ENCODE measurements at places on chromosomes 4 and X.

DNA sequence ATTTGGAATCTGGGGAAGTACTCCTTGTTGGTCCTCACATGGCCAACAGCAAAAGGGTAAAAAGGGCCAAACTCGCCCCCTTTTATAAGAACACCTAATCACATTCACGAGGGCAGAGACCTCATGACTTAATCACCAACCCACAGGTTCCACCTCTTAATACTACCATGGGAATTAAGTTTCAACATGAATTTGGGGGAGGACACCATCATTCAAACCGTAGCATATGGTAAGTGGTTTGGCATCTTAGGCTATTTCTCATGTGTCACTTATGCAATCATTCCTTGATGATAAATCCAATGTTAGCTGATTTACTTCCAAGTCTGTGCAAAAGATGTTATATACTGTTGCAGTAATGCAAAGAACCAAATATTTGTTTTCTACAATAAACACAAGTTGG is 302.9 kb upstream of the FAM241A start:
- no peak for DNase-seq

DNA sequence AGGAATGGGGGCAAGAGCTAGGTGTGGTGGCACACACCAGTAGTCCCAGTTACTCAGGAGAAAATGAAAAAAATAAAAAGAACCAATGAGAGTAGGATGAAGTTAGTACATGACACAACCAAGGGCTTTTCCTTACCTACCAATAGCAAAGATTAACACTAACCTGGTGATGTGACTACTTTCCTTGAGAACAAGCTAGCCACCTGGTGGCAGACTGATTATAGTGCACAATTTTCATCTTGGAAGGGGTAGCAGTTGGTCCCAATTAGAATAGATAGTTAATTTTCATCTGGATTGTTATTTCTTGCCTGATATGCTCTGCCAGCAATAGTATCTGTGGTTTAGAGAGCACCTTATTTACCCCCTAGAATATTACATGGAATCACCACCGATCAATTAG is 1216.8 kb upstream of the PABPC4L start:
- DNase-seq: peak; percentile 12

DNA sequence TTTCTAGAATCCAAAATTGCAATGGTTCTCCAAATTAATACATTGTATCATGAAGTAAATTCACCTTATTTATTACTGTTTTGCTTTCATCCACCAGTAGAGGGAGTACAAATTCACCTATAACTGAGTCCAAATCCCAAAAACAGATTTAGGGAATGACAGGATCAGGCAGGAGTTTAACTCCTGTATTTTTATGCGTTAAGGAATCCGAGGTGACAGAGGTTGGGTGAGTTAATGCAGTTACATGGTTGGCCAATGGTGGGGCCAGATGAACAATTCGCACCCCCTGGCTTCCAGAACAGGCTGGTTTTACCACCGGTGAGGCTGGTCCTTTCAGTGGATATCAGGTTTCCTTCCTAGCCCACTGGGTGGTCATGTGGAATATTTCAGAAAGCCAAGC is 82.4 kb downstream of the MTNR1A start:
- peak; percentile 23 for DNase-seq

DNA sequence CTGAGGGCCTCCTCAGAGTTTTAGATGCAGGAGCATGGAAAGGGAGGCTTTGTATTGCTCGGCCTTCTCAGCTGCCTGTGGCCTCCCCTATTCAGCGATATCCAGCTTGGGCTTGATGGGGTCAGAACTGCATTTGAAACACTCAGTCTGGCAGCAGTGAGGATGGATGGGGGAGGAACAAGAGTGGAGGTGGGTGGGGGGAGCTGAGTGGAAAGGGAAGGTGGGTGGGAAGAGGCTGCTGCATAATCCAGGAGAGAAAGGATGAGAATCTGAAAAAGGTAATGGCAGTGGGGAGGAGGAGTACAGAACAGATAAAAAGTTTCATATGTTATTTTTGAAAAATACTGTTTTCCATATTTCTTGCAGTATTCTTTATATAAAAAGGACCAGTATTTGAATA is 202.7 kb downstream of the SLC4A4 start:
- DNase-seq: no peak

- no peak for DNase-seq
These were observed 97.5 kb downstream of the ANK2 start for GRCh38 chr4:113146876-113147358.

Data from EL (cell line).